ENCODE measurements at places on chromosomes 5 and 9.

- no peak for DNase-seq
Measured at GRCh38 chr5:56532466-56532865, 282.9 kb upstream of the MAP3K1 start.

DNA sequence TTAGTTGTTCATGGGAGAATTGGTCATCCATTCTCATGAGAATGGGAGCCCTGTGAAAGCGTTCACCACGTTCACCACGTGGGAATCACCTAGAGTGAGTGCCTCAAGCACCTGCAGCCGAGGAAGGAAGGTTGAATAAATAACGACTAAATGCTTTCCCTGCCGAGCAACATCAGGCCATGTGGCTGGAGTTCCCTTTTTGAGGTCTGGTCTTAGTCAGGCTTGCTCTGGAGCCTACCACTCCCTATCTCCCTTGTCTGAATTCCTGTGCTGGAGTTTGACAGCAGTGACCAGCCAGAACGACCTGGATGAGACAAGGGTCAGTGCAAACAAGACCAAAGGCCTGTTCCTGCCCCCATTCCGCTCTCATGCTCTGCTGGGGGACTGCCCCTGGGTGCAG is 28.5 kb downstream of the KCNMB1 start:
- DNase-seq = no peak

- DNase-seq = no peak
Measured at GRCh38 chr9:69411931-69412740, 87.1 kb downstream of the ENTREP1 start.

DNA sequence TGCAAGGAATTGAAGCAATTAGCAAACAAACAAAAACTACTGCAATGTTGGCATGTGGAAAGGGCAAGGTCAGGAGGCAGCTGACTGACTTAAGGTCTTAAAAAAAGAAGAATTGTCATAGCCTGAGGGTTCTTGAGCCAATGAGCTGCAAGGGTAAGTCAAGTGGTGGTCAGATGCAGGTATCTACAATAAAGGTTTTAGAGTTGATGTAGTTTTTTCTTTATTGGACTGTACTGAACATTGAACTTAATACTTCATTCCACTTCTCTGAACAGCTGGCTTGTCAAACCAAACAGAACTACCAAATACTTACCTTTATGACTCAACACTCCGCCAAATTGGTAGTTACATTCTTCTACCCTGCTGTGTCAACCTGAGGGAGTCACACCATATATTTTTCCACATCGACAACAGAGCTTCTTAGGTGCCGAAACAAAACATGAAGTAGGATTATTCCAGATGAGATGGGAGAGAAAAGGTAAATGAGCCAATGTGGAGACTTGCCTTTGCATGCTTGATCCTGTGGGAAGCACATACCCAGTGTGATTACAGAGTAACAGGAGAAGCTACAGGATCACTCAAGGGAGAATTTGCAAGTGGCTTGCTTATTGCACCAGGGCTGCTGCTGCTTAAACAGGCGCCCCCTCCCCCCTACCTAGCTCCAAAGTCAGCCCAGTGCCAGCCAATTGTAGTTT is 35.3 kb downstream of the EQTN start:
- DNase-seq = no peak

GRCh38 chr5:125109816-125110215 is 363.4 kb upstream of the ZNF608 start:
- no peak for DNase-seq

DNA sequence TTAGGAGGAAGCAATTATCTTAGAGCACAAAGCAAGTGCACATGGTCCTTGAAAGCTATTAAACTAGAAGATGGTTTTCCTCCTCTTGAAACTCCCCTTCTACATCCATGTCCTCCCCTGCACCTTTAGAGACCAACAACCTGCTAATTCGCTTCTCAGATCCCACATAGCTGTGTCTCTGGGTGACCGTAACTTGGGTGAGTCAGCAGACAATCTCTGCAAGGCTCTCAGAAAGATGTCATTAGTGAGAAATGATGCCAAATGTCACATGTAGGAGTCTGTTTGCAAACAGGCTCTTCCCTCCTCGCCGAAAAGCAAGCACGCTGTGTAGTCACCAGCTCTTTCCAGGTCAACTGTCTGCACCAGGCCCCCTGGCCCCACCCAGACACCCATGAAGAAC is 291.8 kb downstream of the SLIT3 start:
- no peak for DNase-seq

DNA sequence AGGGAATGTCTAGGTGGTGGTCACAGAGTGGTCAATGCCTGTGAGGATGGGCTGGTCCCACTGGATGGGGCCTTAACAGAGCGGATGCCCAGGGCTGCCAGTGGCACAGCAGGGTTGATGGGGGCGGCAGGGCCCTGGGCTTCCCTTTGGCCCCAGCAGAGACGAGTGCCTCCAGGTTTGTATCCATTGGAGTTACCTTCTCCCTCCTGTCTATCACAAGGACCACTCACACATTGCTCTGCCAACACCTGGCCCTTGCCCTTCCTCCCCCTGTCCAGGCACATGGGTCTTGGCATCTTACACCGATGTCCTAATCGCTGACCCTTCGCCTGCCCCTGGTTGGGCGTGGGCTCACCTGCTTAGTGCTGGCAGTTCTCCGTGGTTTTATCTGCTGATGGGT is 26.2 kb upstream of the IRX4 start:
- no peak for DNase-seq

GRCh38 chr5:154401931-154402330 is 43.9 kb upstream of the SAP30L start:
- no peak for DNase-seq

DNA sequence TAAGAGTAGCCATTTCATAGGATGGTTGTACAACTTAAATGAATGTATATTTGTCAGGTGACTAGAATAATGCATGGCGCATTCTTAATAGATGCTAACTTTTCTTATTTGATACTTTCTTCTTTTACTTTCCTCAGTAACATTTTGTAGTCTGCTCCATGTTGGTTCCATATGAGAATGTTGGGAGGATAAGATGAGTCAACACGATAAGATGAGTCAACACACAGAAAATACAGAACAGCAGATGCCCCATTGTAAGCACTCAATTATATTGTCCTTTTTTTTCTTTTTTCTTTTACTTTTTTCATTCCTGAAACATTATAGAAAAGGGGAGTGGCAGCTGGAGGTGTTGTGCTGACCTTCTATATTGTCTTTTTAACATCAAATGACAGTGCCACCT is 92.3 kb upstream of the SPATA31C2 start:
- no peak for DNase-seq

- no peak for DNase-seq
Measured at GRCh38 chr5:72146056-72146455, 38.8 kb downstream of the MAP1B start.

DNA sequence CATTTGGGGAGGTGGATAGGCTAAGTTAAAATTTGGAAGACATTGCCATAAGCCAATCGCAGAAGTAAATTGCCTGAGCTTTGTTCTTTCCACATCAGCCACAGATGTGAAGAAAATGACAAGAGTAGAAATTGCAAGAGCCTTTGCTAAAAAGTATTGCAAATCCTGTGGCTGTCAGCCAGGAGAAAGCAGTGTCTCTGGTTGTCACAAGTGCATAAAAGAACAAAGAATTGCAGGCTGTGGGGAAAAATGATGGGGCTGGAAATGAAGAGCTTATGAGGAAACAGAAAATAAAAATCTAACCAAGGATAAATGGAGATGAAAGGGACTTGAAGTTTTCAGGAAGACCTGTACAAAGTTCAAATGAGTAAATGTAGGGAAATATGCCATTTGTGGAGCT is 344.8 kb downstream of the CSNK1G3 start:
- DNase-seq = no peak

- DNase-seq = peak; percentile 76
Measured at GRCh38 chr9:128558431-128559310, 6.3 kb downstream of the SPTAN1 start.

DNA sequence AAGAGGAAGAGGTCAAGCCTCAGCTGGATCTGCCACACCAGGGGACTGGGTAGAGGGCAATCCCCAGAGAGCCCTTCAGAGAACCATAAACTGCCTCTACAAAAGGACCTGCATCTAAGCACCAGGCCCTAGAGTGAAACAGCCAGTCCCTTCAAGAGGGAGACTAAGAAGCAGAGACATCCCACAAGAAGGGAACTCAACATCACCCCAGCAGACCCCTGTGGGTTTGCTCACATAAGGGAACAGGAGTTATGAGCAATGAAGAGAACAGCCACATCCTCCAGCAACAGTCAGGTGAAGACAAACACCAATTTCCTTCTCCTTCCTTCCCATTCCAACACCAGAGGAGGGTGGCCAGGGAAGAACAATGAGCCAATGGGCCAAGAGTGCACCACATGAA is 48.9 kb downstream of the TNFSF15 start:
- DNase-seq = no peak

DNA sequence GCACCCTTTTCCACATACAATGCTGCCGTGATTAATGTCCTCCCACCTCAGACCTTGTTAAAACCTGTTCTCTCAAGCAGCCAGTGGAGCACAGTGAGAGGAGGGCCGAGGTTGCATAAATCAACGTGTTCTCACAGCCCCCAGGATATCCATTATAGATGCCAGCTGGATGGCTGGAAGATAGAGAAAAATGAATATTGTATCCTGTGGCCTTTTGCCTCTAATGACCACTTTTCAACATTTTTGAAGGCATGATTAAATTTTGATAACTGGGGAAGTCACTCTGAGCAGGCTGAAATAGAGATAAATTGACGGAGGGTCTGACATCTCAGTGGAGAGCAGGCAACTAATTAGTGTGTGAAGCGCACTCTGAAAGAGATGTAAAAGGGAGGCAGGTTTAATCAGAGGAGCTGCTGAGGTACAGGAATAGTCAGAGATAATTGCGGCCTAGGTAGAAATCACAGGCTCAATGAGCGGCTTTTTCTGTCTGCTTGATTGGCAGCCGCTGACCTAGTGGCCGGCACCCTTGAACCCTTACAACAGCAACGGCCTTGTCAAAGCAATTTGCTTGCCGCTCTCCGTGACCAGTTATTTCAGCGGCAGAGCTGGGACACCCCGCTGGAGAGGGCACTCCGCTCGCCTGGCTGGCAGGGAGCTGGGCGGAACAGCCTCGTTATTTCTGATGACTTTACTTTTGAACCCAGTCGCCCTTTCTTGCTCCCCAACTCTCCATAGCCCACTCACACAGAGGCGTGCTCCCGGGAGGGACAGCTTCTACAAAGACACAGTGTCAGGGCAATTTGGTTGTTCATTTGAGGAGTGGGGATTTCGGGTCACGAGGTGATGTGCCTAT is 560.7 kb downstream of the PSAT1 start:
- DNase-seq = peak; percentile 82

DNA sequence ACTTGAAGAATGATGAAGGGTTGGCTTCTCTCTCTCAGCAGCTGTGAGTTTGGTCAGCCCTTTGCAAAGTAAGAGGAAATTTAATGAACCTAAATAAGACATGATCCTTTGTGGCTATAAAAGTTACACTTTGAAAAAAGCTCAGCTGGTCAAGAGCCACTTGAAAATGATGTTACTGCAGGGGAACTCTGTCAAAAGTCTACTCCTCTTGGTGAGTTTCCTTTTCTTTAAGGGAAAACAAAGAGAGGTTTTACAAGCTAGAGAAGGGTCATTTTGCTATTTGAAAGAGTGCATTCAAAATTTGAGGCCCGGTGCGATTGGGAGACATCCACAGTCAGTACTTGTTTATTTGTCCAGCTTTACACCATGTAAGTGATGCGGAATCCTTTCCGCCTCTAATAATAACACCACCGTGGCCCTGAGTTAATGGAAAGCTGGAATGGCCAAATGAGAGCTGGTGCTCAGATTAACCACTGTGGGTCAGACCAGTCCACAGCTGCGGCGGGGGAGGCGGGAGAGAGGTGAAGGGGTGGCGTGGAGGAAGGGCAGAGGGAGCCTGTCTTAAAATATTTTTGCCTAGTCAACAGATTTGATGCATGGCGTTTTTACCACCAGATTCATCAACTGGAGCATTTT is 404.0 kb downstream of the TLE4 start:
- DNase-seq = peak; percentile 84

GRCh38 chr5:3376611-3377010 is 219.0 kb upstream of the IRX1 start:
- DNase-seq = no peak

DNA sequence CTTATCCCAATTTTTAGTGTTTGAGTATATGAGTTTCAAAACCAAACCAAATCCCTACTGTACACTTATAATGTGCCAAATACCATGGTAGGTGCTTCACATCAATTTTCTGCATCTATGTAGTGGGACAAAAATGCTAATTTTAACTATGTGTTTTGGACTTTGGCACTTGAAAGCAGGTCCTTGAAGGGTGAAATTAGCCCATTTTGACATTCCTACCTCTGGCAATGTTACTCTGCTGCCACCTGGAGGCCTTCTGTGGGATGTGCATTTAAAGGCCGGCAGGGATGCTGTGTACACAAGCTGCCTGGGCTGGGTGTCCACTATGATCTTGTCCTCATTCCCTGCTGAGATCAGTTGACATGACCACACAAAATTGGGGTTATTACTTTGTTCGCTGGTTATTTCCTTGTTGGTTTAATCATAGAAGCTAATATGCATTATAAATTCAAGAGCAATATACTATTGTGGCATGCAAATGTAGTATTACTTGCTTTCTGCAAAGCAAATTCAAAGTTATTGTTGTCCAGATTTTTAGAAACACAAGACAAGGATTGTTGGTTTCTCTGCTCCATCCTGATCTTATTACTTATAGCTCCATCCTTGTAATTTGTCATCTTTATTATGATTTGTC is 166.8 kb downstream of the ARHGEF28 start:
- peak; percentile 91 for DNase-seq

DNA sequence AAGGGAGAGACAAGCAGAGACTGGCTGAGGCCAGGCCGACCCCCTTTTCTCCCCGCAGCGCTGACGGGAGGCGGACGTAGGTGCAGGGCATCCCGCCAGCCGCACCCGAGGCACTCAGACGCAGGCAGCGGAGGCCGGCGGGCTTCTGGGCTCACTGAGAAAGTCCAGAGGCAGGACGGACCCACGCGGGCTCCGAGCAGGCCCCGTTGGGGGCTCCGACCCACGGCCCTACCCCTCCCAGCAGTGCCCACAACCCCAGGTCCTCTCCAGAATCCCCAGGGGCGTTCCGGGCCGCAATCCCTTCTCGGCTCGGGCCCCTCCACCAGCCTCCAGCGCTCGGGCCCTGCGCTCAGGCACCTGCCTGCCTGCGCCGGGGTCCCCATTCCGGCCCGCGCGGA is 543 bp downstream of the MTMR12 start:
- DNase-seq = peak; percentile 85

DNA sequence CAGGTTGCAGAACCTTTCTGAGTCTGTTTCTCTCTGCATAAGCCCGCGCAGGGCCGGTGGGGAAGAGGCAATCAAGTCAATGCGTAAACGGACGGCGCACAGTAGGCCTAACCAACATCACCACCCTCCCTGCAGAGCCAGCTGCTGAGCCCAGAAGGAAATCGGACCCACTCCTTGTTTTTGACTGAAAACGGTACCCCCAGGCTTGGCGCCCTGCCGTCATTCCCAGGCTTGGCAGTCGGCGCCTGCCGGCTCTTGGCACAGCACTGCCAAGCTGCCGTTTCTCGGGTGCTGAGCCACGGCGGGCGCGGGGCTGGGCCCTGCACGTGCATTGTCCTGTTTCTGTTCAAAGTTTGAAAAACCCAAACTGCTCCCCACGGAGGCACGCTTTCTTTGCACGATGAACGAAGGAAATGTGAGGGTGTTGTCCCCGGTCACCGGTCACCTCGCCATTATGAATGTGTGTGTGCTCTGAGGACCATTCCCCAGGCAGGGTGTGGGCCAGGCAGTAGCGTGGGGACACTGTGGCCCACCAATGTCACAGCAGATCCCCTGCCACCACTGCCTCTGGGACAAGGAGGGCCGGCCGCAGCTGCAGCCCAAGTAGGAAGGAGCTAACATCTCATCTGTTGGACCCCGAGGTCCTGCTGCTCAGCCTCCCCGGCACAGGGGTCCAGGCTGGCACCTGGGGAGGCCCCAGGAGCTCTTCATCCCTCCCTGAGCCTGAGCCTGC is 20.1 kb downstream of the FIBCD1 start:
- DNase-seq = no peak

GRCh38 chr5:134758176-134758503 is 439 bp upstream of the DDX46 start:
- DNase-seq = no peak
